Activated T-cell treated with anti-CD3 and anti-CD28 coated beads, Interleukin-2, amount 50 U/mL, for 72 hours (primary cell): ENCODE measurements at places on chromosomes 12 and 14.

- no peak for DNase-seq
Observed at GRCh38 chr12:62726471-62726980, 208.4 kb downstream of the PPM1H start.

GRCh38 chr14:75334549-75335051 is 56.0 kb downstream of the FOS start:
- DNase-seq = no peak

- peak; percentile 29 for DNase-seq
Observed at GRCh38 chr12:121697093-121697698, 15.4 kb upstream of the TMEM120B start.

DNA sequence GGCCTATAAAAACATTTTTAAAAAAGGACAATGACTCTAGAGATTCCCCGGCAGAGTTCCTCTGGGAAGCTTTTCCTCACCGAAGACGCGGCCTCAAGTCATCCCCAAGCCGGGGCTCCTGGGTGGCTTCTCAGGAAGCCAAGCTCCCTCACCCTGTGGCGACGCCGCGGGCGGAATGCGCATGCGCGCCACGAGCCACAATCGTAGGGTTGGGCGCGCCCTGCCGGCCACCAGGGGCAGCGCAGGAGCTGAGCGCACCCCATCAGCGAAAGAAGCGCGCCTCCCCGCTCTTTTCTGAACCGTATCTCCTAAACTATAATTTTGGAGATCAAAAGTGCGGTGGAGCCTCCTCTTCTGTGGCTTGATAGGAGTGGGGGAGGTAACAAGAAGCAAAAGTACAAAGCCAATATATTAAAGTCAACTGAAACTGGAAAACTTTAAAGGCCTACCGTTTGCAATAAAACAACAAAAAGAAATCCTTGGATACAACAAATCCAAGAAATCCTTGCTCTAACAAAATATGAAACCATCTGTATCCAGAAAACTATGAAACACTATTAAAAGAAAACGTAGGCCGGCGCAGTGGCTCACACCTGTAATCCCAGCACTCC is 17.4 kb upstream of the CHFR start:
- peak; percentile 91 for DNase-seq

DNA sequence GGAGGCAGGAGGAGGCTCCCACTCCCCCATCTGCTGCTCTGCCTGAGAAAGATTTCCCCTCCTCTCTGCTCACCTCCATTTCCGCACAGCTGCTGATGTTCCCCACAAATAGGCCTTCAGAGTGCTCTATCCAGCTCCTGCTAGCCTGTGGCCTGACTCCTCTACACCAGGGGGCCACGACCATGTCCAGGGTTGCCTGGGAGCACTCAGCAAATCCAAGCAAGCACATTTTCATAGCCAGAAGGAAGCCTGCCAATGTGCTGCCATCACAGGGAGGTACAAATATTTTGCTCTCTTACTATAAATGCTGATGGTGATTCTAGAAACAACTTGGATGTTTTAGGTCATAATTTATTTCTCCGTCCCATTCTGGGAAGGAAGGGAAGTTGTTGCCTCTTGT is 17.3 kb downstream of the KCNA5 start:
- DNase-seq = no peak

GRCh38 chr12:70652451-70652850 is 15.2 kb upstream of the PTPRB start:
- no peak for DNase-seq

DNA sequence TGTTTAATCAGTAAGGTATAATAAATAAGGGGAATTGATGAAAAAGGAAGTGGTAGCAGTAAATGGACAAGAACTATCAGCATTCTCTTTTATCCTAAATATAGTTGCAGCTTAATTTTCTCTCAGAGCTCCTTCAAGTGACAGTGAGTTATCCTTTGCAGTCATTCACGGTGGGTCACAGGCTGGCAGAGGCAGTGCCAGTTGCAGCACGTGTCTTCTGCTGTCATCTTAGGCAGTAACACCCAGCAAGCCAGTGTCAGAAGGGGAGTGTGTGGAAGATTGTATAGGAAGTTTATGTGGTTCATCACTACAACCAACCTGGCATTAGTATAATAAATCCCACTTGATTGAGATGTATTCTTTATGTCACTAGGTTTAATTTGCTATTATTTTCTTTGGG is 170.0 kb downstream of the CCDC91 start:
- no peak for DNase-seq

DNA sequence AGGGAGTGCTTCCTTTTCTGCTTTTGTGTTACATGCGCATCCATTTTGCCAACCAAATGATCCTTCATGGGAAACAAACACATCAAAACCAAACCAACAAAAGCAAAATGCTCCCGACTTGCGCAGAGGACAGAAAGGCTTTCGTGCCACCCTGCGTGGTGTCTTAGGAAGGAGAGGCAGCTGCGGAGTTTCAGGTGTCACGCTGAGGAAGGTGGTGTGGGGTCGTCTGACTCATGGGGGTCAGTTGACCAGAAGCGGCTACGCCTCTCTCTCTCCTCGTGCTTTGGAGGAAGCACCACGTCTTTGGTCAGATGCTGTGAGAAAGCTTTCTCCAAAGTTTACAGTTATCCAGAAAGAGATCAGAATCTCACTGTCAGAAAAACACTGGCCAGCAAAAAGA is 7.9 kb downstream of the EMP1 start:
- DNase-seq = no peak

DNA sequence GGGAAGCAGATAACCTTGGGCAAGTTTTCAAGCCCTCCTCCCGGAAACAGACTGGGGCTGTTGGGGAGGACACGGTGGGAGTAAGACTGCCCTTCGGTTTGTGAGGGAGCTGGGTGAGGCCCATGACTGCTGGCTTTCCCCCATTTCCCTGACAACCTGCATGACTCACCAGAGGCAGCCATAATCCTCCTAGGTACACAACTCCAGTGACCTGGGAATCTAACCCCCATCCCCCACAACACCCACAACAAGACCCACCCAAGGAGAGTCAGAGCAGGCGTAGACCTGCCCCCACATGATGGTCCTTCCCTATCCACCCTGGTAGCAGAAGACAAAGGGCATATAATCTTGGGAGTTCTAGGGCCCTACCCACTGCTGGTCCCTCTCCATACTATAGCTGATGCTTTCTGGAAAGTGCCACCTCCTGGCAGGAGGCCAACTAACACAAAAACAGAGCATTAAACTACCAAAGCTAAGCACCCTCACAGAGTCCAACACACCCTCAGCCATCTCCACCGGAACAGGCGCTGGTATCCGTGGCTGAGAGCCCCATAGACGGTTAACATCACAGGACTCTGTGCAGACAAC is 14.8 kb downstream of the DDX24 start:
- no peak for DNase-seq

GRCh38 chr12:132210223-132211055 is 66.2 kb downstream of the NOC4L start:
- DNase-seq = no peak

DNA sequence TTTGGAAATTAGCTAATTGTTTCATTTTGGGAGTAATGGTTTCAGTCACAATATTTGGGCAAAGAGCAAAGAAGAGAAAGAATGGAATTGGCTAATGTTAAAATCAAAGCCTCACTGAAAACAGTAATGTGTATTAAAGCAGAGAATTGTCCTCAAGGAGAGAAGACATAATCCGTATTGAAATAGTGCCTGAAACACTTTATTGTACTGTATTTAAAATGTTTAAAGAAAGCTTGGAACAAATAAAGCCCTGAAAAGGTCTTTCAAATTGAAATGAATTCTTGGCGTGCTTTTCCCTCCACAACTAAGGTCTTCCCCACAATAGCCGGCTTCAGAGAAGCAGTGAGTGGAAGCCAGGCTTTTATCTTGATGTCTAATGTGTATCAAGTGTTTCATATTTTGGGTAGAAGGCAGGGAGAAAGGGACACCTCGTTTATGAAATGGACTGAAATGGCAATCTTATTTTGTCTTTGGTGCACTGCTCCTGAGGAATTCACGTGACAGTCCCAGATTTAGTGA is 212.9 kb upstream of the CRY1 start:
- DNase-seq = no peak

DNA sequence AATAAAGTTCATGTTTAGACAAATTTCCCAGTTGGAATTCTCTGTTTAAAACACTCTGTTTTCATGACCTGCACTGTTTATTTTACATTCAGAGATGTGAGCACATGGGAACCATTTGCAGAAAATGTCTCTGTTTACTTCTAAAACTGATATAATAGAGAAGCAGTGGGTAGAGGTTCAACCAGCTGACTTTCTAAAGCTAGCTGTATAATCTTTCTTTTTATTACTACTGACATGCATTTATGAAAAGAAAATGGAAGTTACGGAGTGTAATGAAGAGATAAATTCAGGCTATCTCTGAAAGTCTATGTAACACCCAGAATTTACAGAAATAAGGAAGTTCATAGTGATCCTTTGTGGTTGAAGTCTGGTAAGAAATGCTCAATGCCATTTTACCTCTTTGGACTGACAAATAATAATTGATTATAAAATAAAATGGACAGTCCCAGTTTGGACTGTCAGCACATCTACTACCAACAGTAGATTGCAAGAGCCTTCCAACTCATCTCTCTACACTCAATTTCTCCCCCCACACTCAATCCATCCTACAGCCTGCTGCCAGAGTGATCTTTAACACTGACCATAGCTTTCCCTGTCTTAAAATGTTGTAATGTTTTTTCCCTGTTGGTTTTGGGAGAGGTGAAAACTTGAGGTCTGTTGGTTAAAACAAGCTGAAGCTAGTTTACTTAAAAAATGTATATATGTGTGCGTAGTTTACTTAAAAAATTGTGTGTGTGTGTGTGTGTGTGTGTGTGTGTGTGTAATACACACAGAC is 137.4 kb downstream of the AEBP2 start:
- no peak for DNase-seq

DNA sequence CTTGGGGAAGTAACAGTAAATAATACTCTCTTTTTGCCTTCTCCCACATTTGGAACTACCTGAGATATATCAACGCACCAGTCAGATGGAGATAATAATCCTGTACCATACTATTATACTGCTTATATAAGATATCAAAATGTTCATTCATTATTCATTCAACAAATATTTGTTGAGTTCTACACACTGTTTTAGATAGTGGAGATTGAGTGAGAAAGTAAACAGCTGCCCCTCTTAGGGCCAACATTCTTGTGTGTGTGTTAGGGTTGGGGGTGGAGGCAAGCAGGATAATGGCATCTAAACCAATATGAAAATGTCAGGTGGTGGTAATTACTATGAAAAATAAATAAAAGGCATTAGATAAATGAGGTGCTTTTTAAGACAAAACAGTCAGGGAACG is 14.0 kb downstream of the MIS18BP1 start:
- no peak for DNase-seq

GRCh38 chr14:65492266-65492665 is 79.7 kb downstream of the FUT8 start:
- DNase-seq = no peak

GRCh38 chr12:128745772-128746689 is 77.7 kb downstream of the SLC15A4 start:
- DNase-seq = no peak

GRCh38 chr14:99026471-99026870 is 245.5 kb downstream of the BCL11B start:
- peak; percentile 35 for DNase-seq

- peak; percentile 39 for DNase-seq
Observed at GRCh38 chr12:122023339-122024131, 1.9 kb downstream of the BCL7A start.

- peak; percentile 73 for DNase-seq
Observed at GRCh38 chr12:92144631-92145480, 790 bp downstream of the BTG1 start.

DNA sequence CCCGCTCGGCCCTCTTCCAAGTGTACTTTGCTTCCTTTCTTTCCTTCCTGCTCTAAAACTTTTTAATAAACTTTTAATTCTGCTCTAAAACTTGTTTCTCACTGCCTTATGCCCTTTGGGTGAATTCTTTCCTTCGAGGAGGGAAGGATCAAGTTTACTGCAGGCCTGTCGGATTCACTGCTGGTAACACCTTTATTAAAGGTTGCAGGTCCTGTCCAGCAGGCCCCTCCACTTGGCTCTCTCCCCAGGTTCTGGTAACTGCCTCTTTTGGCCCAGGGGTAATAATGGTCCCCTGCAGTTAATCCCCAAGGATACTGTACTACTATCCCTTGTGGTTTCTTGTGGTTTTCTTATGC is 152.7 kb upstream of the EEA1 start:
- DNase-seq = no peak

DNA sequence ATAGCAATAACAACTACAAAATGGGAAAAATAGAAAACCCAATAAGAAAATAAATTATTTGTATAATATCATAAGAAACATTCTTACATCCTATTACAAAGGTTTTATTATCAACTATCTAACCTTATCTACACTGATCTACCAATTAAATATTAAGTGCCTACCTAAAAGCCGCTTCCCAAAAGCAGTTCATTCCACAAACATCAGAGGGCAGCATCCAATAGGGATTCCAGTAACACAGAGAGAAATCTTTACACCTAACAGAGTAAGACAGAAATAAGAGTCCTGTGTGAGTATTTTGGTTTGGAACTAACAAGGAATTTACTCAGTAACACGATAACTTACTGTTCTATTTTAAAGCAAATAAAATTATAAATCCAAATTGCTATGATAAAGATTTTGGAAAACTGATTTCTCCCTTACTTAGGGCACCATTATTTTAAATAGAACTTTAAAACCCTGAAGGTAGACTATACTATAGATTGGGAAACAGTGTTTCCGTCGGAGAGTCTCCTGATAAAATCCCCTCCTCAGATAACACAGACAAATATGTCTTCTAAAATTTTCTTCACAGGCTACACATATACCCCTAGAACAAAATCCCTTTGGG is 15.0 kb downstream of the GXYLT1 start:
- no peak for DNase-seq

- peak; percentile 18 for DNase-seq
Observed at GRCh38 chr14:35390577-35391387, 13.8 kb downstream of the NFKBIA start.

GRCh38 chr14:93997082-93997481 is at the start of gene CCDC197:
Gene CCDC197, plus strand, starts transcription at chr14:93997301. Its CDS starts 831 bp downstream, at chr14:93998132.
- DNase-seq = no peak

- no peak for DNase-seq
Observed at GRCh38 chr12:130992448-130992847, 38.7 kb downstream of the ADGRD1 start.

DNA sequence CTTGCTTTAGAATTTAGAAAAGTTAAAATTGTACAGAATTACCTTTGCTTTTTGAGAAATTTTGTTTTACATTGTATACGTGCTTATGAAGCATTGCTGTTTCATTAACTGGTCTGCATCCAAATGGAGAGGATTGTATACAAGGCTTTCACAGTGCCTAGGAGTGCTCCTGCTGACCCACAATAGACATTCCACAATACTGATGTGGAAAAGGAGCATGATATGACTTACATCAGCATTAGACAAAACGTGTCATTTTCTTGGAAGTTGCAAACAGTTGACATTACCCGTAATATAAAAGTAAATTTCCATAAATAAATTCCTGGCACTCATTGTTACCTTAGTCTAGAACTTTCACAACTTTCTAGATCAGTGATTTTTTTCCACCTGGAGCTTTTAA is 1.9 kb downstream of the PRKD1 start:
- DNase-seq = no peak
